Esophagus (tissue), 2 donors: ENCODE measurements at places on chromosomes 7 and 10. TPM values are rescaled to one million over a fixed set of nuclear protein-coding genes. Genes with fewer than 3 reads are reported as not detected.

NPFFR1 gene
- 0.01 TPM for polyA plus RNA-seq

LRMDA gene
- 1.8 TPM for polyA plus RNA-seq

FBXL13 gene
- not detected for polyA plus RNA-seq

GDF10 gene
- polyA plus RNA-seq: 0.22 TPM

FAM200A gene
- 3.8 TPM for polyA plus RNA-seq

WEE2 gene
- polyA plus RNA-seq: not detected

CCDC172 gene
- polyA plus RNA-seq: not detected

ZNF365 gene
- polyA plus RNA-seq: 4.4 TPM
